NCI-H2081 (cell line): ENCODE measurements at places on chromosomes 4 and X.

DNA sequence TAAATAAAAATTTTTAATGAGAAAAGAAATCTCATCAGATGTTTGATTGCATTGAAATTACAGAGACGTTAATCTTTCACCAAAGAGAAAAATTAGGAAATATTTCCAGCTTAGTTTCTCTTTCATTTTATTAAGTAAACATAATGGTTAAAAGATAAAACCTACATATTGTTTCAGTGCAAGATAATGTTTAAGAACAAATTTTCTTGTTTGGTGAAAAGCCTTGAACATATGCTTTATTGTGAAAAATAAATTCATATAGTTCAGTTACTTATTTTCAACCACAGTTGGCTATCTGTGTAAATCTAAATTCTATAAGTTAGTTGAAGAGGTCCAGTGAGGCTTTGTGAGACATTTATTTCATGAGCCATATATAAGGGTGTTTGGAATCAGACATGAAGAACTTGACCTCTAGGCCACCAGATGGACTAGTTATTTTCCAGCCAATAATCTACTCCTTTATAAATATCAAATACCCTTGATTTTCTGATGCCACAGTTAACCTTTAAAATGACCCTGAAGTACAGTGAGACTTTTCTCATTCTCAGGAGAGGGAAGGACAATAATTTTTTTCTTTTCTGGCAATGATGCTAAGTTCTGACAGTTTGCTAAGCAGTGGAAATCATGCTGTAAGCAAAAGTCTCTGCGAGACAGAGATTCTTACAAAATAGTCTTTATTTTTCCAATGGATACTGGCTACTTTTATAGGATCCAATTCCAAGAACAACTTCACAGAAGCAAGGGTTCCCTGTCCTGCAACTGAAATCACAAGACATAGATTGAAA, 2.5 kb downstream of the ARSJ start:
- no peak for DNase-seq

GRCh38 chr4:184475498-184475897, 1.1 kb upstream of the IRF2 start:
- no peak for DNase-seq

- no peak for DNase-seq
Measured at GRCh38 chr4:86497131-86497530, 97.0 kb upstream of the PTPN13 start.

- DNase-seq, result no peak
Measured at GRCh38 chr4:102094481-102094880, 250.8 kb downstream of the SLC39A8 start.

DNA sequence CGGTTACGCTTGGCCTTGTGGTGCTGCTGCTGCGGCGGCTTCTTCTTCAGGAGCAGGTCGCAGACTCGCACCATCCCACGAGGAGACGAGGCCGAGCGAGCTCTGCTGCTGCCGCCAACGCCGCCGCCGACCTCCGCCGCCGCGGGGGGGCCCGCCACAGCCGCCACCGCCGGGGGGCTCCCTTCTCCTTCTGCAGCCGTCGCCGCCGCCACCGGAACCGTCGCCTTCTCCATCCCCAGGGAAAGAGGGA, 237 bp downstream of the ANKRD17 start:
- DNase-seq, result no peak

- no peak for DNase-seq
Measured at GRCh38 chr4:30727409-30727808, 7.2 kb downstream of the PCDH7 start.

DNA sequence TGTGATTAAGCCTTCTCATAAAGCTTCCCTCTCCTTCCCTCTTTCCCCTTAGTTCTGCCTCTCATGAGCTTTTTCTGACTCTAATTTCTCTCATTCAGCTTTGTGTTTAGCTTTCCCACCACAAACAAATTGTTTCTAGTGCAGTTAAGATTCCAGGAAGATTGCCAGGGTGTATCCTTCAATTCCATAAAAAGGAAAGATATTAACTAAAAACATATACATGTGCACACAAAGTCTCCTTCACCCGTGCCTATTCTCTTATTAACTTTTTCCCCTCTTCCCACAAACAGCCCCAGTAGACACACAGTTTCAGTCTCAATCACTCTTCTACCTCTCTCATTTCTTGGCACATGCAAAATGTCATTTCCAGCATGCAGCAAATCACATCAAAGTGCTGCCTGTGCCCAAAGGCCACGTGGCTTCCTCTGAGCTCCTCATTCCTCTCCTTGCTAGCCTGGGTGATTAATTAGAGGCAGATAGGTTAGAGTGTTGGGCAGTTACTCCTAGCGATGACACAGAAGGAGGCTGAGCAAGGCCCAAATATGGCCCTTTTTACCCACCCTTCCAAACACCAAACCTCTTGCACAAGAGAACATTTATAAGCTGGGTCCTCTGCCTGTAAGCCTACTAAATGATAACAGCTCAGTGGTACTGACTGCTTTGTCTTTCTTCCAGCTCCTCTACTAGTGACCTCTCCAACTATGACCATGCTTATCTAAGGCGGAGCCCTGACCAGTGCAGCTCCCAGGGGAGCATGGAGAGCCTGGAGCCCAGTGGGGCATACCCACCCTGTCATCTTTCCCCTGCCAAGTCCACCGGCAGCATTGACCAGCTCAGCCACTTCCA, 159.6 kb downstream of the SOWAHB start:
- no peak for DNase-seq

- no peak for DNase-seq
Measured at GRCh38 chr4:82241534-82241933, 132.3 kb downstream of the HNRNPD start.

- peak; percentile 22 for DNase-seq
Measured at GRCh38 chrX:152632445-152633097, 5.1 kb upstream of the GABRQ start.

DNA sequence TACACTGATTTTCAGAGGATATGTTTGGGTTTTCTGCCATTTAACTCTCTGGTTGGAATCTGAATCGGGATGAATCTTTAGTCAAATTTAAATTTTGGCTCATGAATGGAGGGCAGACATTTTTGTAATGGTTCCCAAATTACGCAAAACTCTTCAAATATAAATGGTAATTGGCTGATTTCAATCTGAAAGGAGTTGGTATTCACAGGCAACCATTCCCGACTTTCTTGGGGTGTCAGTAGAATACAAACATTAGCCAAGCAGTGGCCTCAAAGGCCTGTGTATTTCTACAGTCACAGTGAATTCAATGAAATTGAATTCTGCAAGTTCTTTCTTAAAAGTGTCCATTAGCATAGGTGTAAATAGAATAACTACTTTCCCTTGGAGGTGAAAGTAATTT, 668.8 kb upstream of the PRKX start:
- no peak for DNase-seq

DNA sequence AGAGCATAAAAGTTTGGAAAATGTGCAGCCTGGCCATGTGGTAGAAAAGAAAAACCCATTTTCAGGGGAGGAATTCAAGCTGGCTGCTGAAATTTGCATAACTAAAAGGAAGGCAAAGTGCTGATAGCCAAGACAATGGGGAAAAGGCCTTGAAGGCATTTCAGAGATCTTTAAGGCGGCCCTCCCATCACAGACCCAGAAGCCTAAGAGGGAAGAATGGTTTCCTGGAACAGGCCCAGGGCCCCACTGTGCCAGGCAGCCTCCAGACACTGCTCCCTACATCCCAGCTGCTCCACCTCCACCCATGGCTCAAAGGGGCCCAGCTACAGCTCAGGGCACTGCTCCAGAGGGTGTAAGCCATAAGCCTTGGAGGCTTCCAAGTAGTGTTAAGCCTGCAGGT, 158.0 kb upstream of the PRDX4 start:
- DNase-seq, result no peak

DNA sequence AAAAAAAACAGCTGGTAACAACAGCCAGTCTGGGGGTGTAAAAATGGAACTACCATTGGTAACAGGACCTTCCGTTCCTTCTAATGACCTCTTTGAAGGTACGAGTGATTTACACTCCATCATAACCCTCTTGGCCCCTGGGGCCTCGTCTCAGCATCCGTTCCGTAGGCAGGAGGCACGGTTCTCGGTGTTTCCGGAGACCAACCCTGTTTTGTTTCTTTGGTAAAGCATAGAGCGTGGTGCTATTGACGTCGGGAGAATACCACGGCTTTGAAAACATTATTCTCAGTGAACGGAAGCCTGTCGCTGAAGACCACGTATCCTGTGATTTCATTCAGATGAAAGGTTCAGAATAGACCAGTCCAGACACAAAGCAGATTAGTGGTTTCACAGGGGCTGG, 198.9 kb downstream of the ASMT start:
- DNase-seq, result no peak

DNA sequence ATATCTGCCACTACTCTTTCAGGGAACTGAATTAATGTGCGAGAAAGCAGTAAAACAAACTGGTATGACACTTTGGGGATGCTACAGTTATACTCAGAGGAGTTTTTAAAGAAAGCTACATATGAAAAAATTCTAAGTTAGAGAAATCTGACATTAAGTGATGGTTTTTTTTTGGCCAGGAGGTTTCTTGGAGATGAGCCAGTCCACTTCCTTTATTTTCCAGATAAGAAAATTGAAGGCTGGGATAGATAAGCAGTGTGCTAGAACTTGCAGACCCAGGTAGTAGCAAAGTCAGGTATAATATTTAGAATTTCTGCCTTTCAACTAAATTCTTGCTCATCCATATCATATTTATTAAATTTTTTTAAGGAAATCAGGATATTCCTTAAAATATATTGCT, 106.8 kb downstream of the FAT4 start:
- no peak for DNase-seq

DNA sequence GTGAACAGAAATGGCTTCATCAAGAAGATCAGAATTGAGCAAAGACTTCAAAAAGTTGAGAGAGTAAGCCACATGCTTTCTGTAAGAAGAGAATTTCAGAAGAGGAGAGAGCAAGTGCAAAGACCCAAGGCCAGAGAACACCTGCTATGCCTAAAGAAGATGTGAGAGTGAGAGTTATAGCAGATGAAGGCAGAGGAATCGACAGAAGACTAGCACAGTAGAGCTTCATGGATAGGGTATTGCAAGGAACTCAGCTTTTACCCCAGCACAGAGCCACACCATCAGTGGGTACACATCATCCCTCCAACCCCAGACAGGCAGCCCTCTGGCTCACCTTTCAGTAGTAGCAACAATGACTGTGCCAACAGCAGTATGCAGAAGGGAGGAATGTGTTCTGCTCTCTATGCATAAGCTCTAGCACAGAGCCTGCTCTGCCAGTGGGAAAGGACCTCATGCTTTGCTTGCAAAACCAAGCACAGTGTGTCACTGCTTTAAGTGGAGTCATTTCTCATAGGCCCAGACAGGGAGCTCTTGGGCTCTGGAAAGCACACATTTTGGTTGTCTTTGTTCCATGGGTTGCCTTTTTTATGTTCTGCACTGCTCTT, 318.6 kb downstream of the NAF1 start:
- no peak for DNase-seq

DNA sequence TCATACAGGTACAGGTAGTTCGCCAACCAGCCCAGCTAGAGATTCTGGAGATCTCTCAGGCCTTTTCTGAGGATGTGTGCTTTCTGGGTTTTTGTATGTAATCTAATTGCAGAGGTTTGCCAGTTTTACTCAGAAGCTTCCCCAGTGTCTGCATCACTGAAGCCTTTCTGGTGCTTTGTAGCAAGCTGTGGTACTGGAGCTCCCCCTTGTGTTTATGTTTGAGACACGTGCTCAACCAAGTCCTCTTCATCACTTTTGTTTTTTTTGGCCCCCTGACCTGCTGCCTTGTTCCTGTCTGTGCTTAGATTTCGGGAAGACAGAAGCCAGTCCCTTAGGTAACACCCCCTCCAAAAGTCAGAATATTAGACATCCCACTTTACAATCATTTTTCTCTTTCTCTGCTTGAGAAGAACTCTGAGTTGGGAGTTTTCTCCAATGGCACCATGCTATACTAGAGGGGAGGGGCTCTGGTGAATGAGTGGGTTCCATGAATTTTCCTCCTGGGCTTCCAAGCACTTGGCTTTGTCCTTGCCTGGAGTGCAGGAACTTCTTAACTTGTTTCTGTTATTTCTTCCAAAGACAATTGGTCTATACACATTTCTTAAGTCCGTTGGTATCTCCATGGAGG, 128.4 kb upstream of the TBC1D9 start:
- peak; percentile 70 for DNase-seq

DNA sequence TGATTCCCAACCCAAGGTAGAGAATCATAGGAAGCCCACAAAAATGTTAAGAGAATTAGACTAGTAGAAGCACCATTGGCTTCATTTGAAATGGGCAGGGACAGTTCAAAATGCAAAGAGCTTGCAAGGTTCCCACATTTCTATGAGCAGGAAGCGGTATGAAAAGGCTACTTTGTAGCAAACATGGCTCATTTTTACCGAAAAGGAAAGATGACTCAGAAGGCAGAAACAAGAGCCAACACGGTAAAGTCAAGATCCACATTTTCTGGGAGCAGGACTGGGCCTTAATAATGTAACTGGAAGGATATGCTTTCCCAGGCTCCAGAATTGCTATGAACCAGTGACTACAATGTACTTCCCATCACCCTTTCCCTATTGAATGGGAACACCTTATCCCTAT, 89.5 kb downstream of the GLRA3 start:
- no peak for DNase-seq

DNA sequence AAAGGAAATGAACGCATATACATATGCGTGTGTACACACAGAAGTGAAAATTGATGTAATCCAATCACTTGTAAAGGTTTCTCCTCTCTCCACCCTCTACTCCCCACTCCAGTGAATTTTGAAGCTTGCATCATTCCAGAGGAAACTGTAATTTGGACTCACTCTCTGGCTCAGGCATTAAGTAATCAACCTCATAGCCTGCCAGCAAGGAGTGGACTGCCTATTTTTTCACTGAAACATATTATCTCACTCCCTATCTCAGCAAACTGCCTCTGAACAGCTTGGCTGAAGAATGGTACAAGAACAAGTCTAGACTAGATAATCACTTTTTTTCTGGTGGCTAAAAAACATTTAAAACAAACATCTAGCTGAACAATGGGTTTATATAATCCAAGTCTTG, 124.2 kb downstream of the C4orf51 start:
- no peak for DNase-seq

DNA sequence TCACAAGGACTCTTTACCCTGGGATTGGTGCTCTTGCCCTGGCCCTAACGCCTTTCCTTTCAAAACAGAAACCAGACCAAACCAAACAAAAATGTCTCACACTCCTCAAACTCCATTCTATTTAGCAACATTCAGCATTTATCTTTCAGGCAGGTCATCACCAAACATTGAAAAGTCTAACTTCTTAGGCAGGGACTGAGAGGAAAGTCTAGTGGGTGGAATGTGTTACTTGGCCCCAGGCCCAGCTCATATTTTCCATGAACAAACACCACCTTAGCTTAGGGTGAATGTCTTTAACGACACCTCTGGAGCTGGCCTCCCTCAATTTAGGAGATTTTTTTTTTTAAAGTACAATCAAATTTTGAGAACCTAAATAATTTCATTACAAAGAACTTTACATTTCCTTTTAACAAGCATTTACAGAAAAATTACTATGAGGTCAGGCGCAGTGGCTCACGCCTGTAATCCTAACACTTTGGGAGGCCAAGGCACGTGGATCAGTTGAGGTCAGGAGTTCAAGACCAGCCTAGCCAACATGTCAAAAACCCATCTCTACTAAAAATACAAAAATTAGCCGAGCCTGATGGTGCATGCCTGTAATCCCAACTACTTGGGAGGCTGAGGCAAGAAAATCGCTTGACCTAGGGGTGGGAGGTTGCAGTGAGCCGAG, 10.2 kb upstream of the N4BP2 start:
- DNase-seq, result no peak
